ENCODE measurements at places on chromosomes 4 and X.

GRCh38 chr4:176034499-176034898, 31.1 kb upstream of the WDR17 start:
- no peak for DNase-seq

DNA sequence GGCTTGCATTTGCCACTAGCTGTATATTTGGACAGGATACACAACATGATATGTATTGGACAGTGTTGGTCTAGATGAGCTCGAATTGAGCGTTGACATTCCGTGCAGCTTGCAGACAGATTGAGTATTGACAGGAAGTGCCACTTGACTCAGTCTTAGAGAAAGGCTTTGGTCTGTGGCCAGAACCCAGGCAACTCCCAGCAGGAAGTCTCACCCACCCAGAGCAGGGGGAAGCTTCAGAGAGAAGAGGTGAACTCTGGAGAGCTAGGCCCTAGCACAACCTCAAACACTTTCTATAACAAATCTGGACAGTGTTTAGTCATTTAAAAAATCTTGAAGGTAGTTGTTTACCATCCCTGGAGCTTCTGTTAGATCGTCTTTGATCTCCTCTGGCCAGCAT, 280.5 kb downstream of the FBXW7 start:
- no peak for DNase-seq

GRCh38 chr4:99458911-99459447, 23.8 kb upstream of the ADH7 start:
- no peak for DNase-seq

DNA sequence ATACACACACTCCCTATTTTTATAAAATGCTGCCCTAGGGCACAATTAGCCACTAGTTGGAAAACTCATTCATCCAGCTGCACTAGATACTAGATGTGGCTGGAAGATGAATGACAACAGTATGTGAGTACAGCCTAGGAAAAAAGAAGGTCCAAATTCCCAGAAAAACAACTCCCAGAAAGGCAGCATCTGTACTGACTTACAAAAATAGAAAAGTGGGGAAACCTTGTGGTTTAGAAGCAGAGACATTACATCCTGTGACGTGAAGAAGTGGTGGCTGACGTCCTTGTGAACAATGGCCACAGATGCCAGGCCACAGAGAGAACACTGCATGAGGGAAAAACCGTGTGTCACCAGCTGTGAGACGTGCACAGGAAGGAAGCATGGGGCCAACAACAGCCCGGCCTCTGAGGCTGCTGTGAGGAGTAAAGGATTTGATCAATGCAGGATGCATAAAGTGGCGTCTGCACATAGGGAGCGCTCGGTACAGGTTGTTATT, 81.2 kb downstream of the SPRY1 start:
- DNase-seq, result no peak

Measured in progenitor cell of endocrine pancreas (in vitro differentiated cells).